ENCODE measurements at places on chromosomes 6 and 20.

- DNase-seq: no peak
Observed at GRCh38 chr20:10565922-10566897, 107.6 kb downstream of the JAG1 start.

- no peak for DNase-seq
Observed at GRCh38 chr20:49457444-49457843, 25.0 kb downstream of the KCNB1 start.

DNA sequence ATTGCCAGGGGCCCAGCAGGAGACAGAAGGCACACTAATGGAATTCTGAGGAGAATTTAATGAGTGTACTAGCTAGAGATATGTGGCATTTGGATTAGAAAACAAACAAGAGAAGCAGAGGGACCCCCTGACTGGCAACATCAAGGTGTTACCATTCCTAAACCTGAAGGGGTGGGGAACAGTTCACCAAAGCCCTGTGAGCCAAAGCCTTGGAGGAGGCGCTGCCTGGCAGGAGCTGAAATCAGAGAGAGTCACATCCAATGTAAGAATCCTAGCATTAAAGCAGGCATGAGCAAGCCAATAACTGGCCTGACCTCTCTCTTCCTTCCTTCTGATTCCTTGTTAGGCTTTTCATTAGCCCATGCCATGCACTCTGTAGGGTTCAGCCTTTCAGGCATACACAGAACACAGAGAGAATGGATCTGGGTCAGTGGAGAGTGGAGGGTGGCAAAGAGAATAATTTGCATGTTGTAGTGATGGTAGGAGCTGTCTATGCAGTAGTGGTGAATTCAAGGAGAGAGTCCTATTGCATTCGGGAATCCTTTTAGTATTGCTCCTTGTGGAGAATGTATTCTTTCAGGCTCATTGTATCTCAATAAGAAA, 367.2 kb upstream of the MAN1A1 start:
- DNase-seq: no peak

GRCh38 chr6:33431880-33432541, 12.1 kb downstream of the SYNGAP1 start:
- no peak for DNase-seq

- DNase-seq: no peak
Observed at GRCh38 chr6:27407153-27407814, 18.7 kb downstream of the ZNF391 start.

GRCh38 chr6:8238773-8239683, 136.7 kb upstream of the EEF1E1 start:
- DNase-seq: no peak

- no peak for DNase-seq
Observed at GRCh38 chr20:62172666-62173065, 10.2 kb upstream of the MTG2 start.

DNA sequence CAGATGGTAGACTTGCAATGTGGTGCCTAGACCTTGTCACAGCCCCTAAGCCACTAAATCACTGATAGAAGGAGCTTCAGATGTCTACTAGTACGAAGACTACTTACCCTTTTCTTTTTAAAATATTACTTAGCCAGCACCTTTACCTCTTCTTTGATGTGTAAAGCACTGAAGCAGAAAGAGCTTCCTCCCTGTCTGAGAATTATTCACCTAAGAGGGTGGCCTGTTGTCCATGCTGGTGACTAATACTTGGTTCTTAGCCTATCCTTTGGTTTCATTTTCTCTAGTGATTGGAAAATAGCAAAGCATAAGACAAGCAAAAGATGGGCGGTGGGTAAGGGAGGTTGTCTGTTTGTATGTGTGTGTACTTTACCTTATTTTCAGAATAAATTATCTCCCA, 794.6 kb downstream of the TFAP2A start:
- DNase-seq: no peak

DNA sequence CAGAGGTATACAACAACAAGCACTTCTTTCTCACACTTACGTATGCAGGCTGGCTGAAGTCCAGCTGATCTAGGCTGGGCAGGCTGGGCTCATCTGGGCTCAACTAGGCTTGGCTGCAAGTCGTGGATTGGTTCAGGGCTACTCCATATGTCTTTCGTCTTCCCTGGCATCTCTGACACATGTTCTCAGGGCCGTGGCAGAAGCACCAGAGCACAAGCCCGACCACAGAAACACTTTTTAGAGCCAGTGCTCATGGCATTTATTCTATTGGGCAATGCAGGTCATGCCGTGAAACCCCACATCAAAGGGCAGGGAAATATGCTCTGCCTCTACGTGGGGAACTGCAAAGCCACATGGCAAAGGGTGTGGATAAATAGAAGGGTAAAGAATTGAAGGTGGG, 93.8 kb downstream of the RIN2 start:
- DNase-seq: no peak

- DNase-seq: no peak
Observed at GRCh38 chr6:36674942-36675341, 3.6 kb upstream of the CDKN1A start.

DNA sequence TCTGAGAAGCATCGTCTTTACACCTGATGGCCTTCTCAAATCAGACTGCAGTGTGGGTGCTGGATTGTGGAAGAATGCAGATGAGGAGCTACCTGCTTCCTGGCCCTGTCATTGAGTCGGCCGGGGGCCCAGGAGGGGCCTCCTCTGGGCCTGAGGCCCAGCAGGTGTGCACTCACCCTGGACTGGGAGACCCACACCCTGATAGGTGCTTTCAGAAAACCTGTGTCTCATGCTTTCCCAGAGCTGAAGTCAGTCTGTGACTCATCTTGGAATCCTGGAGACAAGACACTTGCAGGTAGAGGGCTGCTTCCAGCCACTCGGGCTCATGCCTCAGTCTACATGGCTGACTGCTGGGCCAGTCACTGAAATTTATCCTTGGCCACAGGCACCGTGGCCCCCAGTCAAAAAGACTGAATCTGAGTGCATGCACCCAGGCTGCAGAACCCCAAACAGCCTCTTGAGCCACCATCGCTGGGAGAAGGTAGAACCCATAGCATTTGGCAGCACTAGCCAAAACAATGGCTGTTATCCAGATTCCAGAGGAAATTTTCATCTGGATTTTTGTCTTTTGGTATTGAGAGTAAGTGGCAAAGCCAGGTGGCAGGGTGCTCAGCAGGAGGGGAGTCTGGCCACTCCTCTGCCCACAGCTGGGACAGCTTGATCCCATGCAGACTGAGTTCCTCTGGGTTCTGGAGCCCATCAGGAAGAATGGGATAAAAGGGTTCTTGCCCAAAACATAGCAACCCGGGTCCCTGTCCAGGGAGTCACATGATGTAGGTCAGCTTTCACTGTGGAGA, 182.0 kb upstream of the CST7 start:
- DNase-seq: no peak

DNA sequence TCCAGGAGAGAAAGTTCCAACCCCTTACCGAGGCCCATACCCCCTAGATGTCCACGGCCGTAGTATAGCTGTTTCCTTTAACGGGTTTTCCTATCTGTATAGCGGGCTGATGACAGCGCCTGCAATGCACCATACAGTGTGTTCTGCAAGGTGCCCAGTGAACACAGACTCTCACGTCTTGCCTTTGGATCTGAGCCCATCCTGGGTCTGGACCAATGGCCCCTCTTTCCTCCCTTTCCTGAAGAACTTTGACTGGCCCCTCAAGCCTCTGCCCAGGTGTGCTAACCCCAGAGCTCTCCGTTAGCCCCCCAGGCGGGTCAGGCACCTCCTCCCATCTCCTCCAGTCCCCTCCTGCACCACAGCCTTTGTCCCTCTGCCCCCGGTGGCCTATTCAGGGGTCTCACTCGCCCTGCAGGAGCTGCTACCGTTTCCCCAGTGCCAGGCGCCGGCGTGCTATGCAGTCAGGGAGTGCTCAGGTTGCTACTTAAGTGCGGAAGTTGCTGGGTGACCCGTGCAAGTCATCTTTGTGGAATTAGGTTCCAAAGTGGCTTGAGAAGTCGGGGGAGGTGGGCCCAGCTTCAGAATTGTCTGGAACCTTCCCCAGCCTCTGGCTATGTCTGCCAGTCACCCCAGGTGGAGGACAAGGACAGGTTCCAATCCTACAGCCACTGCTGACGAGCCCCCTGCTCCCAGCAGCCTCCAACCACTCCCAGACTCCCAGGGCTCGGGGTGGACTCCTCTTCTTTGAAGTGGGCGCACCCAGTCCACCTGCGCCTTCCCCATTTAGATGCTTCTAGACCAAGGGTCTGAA, 35.0 kb upstream of the ZBP1 start:
- DNase-seq: no peak

GRCh38 chr6:106608080-106608668, 21.1 kb downstream of the RTN4IP1 start:
- DNase-seq: peak; percentile 70

GRCh38 chr20:23283096-23283850, 67.3 kb upstream of the NXT1 start:
- DNase-seq: no peak

GRCh38 chr6:20978151-20978614, 443.9 kb downstream of the CDKAL1 start:
- DNase-seq: no peak

DNA sequence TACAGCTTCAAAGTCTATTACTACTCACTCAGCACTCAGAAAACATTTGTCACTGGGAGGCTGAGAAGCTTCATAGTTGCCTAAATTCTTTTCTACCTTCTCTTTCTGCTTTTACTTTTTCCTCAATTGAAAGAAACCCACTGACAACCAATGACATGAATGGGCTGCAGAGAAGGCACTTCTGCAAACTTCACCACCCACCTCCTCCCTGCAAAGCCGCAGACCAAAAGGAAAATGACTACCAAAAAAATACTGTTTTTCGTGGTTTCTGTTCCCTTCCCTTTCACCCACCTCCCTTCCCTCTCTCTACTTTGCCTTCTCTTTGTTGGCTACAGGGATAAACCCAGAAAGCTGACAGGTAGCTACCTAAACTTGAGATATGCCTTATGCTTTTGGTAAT, 3.2 kb downstream of the GNAS-AS1 start:
- DNase-seq: peak; percentile 55

- no peak for DNase-seq
Observed at GRCh38 chr20:64114356-64114971, 7.1 kb upstream of the NPBWR2 start.

DNA sequence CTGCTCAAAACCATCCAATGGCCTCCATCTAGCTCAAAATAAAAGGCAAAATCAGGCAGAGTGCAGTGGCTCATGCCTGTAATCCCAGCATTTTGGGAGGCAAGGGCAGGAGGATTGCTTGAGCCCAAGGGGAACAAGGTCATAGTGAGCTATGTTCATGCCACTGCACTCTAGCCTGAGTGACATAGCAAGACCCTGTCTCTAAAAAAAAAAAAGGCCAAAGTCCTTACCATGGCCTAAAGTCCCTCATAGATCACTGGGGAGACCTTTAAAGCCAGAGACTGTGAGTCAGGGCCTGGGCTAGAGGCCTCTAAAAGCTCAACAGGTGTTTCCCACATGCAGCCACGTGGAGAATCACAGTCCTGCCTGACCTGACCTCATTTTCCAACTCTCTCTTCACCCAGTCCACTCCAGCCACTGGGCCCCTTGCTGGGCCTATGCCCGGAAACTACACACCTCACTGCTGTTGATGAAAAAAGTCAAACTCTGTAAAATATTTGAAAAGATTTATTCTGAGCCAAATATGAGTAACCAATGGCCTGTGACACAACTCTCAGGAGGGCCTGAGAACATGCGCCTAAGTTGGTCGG, 28.2 kb upstream of the TAB2 start:
- no peak for DNase-seq

GRCh38 chr6:148441454-148441911, 98.8 kb downstream of the SASH1 start:
- peak; percentile 27 for DNase-seq

DNA sequence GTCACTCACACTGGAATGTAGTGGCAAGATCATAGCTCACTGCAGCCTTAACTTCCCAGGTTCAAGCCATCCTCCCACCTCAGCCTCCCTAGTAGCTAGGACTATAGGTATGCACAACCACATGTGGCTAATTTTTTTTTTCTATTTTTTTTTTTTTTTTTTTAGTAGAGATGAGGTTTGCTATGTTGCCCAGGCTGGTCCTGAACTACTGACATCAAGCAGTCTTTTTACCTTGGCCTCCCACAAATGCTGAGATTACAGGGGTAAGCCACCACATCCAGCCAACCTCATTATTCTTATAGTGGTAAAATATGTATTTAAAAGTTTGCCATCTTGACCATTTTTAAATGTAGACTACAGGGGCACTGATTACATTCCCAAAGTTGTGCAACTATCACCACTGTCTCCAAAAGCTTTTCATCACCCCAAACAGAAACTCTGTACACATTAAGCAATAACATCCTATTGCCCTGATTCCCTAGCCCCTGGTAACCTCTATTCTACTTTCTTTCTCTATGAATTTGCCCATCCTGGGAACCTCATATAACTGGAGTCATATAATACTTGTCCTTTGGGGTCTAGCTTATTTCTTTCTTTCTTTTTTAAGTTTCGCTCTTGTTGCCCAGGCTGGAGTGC, 268.0 kb upstream of the JARID2 start:
- DNase-seq: peak; percentile 47
